Left cardiac atrium (tissue), 4 donors: ENCODE measurements at places on chromosomes 5 and 9. TPM values are rescaled to one million over a fixed set of nuclear protein-coding genes. Genes with fewer than 3 reads are reported as not detected.

DMAC1 gene
- total RNA-seq, result 103 TPM

GRIN3A gene
- 0.59 TPM for total RNA-seq

GPR150 gene
- 0.10 TPM for total RNA-seq

EEIG1 gene
- 27.3 TPM for total RNA-seq

NR5A1 gene
- not detected for total RNA-seq

CDH9 gene
- not detected for total RNA-seq

- no peak for DNase-seq
These were observed 275.0 kb downstream of the DRD1 start for GRCh38 chr5:175168882-175169507.

GRCh38 chr5:159091065-159091464, 8.7 kb downstream of the EBF1 start:
- DNase-seq, result no peak

- no peak for DNase-seq
These were observed 60.3 kb downstream of the RICTOR start for GRCh38 chr5:39013938-39014337.

DNA sequence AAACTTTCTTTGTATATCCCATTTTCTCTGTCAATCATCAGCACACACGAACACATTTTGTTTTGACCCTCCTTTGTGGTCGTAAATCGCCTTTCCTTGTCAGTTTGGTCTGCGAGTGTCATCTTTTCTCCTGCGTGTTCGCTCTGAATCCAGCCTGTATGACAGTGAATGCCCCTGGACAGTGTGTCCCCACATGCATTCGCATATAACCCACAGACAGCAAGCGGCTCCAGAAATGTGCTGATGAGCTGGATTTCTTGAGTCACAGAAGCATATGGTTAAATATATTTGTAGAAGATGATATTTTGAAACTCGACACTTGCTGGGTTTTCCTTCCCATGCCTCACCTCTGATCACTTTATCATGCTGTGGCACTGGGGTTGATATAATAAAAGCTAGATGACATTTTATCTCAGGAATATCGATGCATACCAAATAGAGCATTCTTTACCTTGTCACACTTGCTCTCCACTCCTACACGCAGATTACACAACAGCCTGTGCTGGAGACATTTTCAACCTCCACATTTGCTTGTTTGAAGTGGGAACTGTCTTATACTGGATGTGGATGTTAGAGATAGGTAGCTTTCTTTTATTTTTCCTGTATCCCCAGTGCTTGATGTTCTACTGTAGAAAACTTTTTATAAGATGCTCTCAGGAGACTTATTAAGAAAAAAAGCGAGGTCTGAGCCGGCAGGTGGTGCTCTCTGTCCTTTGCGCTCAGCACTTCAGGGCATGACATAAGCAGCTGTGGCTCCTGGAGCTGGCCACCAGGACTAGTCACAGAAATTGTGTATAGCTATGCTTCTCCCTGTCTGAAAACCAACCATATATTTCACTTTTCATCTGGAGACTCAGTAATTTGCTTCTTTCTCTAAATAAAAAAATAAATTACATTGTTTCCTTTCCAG, 215.1 kb downstream of the SH3GL2 start:
- DNase-seq, result no peak

DNA sequence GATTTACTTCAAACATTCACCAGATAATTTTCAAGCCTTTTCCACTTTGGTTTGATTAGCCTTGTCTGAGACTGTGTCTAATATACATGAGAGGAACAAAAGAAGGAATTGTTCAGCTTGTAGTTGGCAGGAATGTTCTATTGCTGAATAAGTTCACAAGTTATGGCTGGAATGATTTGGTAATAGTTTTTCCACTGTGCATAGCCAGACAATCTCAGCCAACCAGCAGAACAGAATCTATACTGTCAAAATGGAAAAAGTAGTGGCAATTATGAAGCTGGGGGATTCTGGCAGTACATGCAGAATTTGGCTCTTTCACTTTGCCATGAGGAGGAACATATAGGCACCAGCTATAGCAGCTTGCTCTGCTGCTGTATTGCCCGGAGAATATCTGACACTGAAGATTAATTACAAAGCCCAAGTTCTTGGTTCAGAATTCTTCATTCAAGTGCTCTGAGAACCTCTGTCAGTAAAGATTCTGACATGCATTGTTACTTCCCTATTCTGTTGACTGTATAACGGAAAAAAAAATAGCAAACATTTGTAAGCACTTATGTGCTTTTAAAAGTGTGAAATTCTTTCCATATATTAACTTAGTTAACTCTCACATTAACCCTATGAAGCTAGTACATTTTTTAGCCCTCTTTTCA, 150.6 kb downstream of the PRR16 start:
- no peak for DNase-seq

DNA sequence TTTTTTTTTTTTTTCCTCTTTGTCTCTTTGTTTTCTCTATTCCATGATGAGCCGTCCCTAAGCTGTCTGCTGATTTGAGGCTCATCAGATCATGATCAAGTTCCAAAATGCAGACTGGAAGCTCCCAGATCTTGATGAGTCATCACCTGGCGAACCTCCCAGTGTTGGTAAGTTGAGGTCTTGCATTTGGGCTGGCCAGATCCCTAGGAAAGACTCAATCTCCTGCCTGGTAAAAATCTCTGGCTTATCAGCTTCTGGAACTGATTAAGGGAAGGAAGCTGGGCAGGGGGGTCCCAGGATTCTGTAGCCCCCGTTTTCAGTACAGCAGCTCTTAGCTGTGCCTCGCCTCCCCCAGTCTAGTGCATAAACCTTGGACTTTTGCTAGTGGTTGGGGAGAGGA, 69.0 kb downstream of the TSPAN17 start:
- DNase-seq, result no peak

DNA sequence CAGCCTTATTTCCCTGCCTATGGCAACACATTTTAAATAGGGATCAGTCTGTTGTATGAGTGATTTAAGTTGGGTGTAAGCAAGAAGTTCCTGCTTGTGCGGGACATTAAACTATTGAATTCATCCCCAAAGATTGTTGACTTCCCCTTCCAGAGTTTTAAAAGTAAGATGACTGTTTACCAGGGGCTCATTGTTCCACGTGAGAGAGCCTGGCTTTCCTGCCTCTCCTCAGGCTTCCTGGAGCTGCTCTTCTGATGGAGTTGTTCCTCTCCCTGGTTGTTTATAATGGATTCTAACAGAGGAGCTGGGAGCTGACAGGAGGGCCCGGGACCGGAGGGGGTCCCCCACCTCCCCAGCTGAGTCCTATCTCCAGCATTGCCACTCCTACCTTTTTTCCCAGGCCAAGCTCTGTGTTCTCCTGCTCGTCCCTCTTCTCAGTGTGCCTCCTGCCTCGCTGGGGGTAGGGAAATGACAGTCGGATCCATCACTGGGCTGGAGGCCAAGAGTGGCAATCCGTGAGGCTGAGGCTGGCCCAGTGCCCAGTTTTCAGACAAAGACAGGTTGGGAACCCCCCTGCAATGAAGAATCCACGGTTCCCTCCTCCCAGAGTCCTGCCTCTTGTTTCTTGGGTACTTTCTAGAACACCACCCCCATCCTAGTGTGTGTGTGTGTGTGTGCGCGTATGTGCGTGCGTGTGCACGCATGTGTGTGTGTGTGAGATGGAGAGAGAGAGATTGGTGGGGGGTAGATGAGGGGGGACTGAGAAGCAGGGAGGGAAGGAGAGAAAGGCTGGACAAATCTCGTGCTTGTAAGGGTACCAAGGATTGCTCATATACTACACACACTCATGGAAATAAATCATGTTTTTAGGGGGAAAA, 123.7 kb upstream of the NFIB start:
- peak; percentile 34 for DNase-seq

- DNase-seq, result no peak
These were observed 532.8 kb upstream of the KLF4 start for GRCh38 chr9:108022246-108022935.

DNA sequence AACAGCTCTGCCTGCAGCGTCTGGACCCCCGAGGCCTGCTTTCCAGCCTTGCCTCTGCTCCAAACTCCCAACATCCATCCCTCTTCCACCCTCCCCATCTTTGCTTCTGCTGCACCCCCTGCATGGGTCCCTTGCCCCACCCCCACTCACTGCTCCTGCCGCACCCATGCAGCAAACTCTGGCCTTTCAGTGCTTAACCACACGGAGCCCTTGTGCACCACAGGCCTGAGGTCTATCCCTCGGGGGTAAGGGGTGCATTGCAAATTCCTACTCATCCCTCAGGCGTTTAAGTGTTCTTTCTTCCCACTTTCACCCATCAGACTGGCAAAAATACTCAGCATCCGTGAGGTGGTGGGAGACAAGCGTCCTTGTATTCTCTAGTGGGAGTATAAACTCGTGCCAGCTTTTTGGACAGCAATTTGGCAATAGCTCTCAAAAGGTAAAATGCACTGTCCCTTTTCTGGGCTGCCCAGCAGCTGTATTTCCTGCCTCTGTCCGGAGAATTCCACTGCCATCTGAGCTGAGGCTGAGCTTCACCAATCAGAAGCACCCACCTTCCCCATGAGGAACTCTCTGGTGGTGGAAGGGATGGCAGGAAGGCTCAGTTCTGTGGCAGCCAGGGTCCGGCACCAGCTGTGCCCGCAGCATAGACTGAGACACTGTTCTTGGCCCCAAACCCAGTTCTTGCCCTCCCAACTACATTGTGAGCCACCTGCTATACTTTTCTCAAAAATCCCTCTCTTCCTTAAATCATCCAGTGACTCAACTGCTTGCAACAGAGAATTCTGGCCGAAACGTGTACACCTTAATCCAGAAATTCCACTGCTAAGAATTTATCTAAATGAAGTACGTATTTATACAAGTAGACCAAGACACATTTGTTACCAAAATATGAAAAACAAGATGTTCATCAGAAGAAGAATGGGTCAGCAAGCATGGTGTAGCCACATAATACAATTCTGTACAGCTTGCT, 15.0 kb downstream of the PSMB7 start:
- no peak for DNase-seq

DNA sequence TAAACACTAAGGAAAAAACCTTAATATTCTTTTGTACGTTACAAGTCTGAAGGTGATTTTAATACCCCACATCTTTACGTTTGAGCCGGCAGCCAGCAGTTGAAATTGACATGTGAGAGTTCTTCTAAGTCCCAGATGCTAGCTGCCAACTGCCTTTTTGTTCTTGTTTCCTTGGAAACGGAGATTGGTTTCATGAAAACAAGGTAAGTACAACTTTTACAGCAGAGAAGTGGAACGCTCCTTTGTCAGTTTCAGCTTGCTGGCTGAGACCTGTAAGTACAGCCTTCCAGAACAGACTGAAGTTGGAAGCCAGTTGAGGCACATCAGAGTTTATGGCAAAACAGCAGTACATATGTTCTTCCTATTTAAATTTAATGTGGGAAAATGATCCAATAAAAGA, 1018.4 kb upstream of the ARRDC3 start:
- no peak for DNase-seq

GRCh38 chr5:147690595-147690994, 91.9 kb downstream of the JAKMIP2 start:
- DNase-seq, result no peak

DNA sequence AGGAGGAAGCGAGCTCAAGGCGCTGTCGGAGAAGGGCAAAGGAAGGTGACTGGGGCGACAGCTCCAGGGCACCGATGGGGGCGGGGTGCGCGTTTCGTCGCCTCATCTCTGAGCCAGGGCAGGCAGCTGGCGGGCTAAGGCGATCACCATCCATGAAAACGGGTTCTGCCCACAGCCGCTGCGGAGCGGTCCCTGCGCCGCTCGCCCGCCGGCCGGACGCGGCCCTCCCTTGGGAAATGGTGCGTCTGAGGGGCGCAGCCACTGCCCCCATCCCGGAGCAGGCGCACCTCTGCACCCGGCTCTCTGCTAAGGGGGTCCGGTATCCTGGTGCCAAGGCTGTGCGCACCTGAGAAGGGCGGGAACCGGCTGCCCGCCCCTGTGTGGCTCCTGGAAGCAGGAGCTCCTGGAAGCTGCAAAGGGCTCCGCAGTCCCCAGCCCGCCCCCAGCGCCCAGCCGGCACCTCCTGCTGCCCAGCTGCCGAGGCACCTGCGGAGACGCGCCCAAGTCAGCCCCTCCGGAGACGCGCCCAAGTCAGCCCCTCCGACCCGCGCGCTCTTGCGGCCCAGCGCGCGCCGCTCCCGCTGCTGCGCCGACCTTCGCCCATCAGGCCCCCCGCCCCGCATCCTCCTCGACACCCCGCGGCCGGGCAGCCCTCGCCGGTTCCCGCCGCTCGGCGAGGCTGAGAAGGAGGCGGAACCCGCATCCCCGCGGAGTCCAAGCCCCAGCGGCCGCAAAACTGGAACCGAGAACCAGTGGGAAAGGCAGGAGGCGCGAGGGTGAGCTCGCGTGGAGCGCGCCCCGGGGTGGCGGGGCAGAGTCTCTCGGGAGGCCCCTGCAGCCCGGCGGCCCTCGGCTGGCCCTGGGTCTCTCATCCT, 757 bp downstream of the ANKRD34B start:
- DNase-seq, result no peak

DNA sequence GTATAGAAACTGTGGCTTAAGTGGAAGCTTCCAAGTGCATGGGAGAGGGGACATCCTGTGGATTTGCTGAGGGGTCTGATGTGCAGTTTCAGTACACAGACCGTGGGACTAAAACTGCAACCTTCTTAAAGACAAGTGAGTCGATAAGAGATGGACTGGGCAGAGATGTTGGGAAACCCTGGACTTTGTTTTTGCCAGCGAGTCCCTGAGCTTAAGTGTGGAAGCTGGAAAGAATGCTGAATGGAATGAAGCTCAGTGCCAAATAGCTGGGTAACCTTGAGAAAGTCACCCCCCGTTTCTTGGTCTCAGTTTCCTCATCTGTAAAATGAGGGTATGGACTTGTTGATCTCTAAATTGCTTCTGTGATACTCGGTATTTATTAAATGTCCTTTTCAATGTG, 37.3 kb upstream of the KLF9 start:
- no peak for DNase-seq

- no peak for DNase-seq
These were observed 631 bp downstream of the CFAP77 start for GRCh38 chr9:132410642-132411041.

- DNase-seq, result no peak
These were observed 109.2 kb upstream of the SMIM23 start for GRCh38 chr5:171676286-171676944.

- no peak for DNase-seq
These were observed 84.7 kb downstream of the CMYA5 start for GRCh38 chr5:79774171-79774854.

DNA sequence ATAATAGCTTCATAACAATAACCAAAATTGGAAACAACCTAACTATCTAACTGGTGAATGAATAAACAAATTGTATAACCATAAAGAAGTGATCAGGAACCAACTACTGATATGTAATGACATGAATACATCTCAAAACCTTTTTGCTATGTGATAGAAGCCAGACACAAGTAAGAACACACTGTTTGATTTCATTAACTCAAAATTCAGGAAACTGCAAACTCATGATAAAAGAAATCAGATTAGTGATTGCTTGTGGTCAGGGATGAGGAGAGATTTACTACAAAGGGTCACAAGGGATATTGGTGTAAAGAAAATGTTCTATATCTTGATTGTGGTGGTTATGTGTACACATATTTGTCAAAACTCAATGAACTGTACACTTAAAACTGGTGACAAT, 22.6 kb upstream of the BRINP1 start:
- no peak for DNase-seq
